Esophagus squamous epithelium (tissue), 5 donors: ENCODE measurements at places on chromosomes 7 and 10.

DNA sequence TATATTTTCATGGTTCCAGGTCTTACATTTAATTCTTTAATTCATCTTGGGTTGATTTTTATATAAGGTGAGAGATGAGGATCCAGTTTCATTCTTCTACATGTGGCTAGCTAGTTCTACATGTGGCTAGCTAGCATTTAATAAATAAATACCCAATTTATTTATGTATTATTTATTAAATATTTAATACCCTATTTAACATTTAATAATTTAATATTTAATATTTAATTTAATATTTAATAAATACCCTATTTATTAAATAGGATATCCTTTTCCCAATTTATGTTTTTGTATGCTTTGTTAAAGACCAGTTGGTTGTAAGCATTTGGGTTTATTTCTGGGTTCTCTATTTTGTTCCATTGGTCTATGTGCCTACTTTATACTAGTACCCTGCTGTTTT, 111.0 kb upstream of the PCLO start:
- no peaks in the 10 kb centered on the region for H3K36me3 ChIP-seq
- DNase-seq = no peak
- no peak overlapping the region for H3K4me3 ChIP-seq
- no peak overlapping the region for H3K27ac ChIP-seq

DNA sequence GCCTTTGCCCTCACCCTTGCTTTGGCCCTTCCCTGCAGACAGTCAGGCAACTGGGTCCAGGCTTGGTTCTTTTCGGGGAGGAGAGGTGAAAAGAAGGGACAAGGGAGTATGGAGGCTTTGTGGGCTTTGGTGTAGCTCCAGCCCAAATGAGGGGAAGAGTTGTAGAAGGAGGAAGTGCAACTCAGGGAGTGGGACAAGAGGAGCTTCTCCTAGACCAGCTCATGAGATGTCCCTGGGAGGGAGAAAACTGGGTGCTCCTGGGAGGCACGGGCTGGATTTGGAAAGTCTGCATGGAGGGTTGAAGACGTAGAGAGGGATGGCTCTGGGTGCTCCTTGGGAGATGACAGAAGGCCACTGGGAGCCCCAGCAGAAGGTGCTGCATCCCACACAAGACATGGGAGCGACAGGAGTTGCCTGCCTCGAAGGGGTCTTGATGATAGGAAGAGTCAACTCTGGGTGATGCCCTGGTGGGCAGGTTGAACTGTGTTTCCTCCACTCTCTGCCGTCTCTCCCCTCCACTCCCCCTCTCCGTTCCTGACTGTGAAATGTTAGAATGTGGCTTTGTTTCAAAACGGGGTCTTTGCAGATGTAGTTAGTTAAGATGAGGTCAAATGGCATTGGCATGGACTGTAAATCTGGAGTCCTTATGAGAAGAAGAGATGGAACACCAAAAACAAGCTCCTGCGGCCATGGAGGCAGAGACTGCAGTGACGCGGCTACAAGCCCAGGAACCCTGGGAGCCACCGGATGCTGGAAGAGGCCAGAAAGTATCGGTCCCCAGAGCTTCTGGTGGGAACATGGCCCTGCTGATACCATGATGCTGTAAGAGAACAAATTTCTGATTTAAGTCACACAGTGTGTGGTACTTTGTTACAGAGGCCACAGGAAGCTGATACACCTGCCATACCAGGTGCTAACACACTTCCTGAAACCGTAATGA, 298.5 kb downstream of the GLRX3 start:
- H3K27ac ChIP-seq = no peak overlapping the region
- H3K4me1 ChIP-seq = no peaks in the 10 kb centered on the region
- no peaks in the 10 kb centered on the region for H3K27me3 ChIP-seq
- no peak for DNase-seq
- H3K4me3 ChIP-seq = no peak overlapping the region

DNA sequence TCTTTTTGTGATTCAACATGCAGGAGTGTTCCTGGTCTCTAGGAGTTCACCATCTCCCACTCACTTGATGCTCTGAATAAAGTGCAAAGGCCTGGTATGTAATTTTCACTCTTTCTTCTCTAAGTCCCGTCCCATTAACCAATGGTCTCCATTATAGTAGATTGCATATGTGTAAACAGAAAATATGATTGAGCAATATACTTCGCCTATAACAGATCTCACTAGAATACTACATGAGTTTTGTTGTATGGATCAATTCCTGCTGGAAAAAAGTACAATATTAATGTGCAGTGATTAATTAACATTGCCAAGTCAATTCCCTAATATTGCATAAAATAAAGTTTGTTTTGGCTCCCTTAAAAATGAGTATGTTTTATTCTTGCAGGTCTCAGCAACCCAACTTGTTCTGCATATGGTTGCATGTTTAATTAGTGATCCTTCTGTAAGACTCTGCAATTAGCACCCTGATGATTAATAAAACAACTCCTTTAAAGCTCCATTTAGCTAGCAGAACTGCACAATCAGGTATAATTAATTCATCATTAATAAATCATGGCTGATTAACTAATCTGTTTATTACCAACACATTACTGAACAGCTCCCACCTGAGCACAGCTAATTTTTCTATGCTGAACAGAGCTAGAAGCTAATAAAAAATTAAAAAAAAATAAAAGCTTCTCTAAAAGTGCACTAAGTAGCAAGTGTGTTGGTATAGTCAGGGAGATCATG, 37.8 kb upstream of the ATOH7 start:
- H3K27me3 ChIP-seq = no peaks in the 10 kb centered on the region
- H3K4me3 ChIP-seq = no peak overlapping the region
- no peak for DNase-seq
- H3K4me1 ChIP-seq = no peaks in the 10 kb centered on the region
- H3K36me3 ChIP-seq = no peaks in the 10 kb centered on the region

GRCh38 chr7:110867771-110868170, 223.2 kb upstream of the LRRN3 start:
- no peak overlapping the region for H3K27ac ChIP-seq
- H3K27me3 ChIP-seq = no peaks in the 10 kb centered on the region
- DNase-seq = no peak
- peaks cover 4% of the 10 kb centered on the region for H3K4me1 ChIP-seq
- H3K36me3 ChIP-seq = no peaks in the 10 kb centered on the region
- H3K4me3 ChIP-seq = no peak overlapping the region

GRCh38 chr7:28178599-28178998, 2.0 kb downstream of the JAZF1 start:
- H3K4me3 ChIP-seq = peak overlapping the region; percentile 82
- H3K4me1 ChIP-seq = peaks cover 6% of the 10 kb centered on the region
- peak overlapping the region; percentile 88 for H3K27ac ChIP-seq
- no peak for DNase-seq
- H3K36me3 ChIP-seq = no peaks in the 10 kb centered on the region
- no peaks in the 10 kb centered on the region for H3K27me3 ChIP-seq

- no peak for DNase-seq
- H3K36me3 ChIP-seq = no peaks in the 10 kb centered on the region
- H3K27me3 ChIP-seq = peaks cover 19% of the 10 kb centered on the region
- no peaks in the 10 kb centered on the region for H3K4me1 ChIP-seq
- no peak overlapping the region for H3K4me3 ChIP-seq
- no peak overlapping the region for H3K27ac ChIP-seq
Measured at GRCh38 chr7:45140827-45141226, 16.8 kb upstream of the RAMP3 start.

DNA sequence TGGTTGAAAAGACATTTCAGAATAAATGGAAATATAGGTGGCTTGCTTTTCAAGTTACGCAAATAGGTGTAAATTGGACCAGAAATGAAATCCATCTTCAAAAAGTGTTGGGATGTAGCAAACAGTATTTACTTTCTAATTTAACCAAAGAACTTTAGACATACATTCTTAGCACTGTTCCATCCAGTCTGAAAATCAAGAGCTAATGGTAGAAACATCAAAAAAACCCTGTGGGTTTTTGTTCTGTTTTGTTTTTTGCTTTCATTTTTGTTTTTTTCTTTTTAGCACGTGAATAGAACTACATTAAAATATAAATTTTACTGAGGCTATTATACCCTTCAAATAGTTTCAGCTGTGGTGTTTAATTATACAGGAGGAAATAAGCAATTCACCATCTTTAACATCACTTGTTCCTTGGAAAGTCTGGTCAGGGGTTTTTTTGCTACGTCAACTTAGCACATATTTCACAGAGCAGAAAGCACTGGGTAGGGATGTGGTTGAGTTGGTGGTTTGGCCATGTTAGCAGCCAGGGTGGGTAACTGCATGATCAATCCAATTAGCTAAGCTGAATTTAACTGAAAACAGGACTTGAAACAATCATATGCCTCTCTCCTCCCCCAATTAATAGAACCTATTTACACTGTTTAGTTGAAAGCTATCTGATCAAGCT, 275.4 kb upstream of the PFKP start:
- no peak overlapping the region for H3K4me3 ChIP-seq
- H3K36me3 ChIP-seq = no peaks in the 10 kb centered on the region
- H3K27me3 ChIP-seq = no peaks in the 10 kb centered on the region
- H3K27ac ChIP-seq = no peak overlapping the region
- DNase-seq = no peak

DNA sequence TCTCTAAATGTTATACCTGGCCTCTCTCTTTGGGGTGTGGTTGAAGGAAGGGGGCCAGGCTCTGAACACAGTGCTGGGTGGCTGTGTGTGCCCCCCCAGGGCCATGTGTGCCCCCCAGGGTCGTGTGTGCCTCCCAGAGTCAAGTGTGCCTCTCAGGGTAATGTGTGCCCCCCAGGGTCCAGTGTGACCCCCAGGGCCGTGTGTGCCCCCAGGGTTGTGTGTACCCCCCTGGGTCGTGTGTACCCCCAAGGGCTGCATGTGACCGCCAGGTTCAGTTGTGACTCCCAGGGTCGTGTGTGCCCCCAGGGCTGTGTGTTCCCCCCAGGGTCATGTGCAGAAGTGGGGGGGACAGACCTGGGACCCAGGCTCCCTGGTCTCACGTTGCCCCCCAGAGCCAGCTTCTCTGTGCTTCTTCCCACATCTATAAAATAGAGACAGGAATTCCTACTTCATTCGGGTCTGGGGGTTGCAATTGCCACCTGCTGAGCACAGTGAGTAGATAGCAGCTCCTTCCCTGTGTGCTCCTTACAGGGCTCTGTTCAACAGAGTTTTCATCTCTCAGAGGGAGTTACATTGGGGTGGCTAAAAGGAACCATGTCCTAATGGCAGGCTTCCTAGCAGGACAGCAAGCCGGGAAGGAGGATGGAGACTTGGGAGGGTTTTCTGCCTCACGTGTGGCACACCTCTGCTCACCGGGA, 40.7 kb upstream of the AQP1 start:
- no peak for DNase-seq
- H3K4me3 ChIP-seq = no peak overlapping the region
- peak overlapping the region; percentile 56 for H3K27ac ChIP-seq
- no peaks in the 10 kb centered on the region for H3K27me3 ChIP-seq
- H3K4me1 ChIP-seq = no peaks in the 10 kb centered on the region

GRCh38 chr7:156472267-156472666, 168.3 kb upstream of the RNF32 start:
- H3K27ac ChIP-seq = no peak overlapping the region
- no peaks in the 10 kb centered on the region for H3K36me3 ChIP-seq
- no peaks in the 10 kb centered on the region for H3K4me1 ChIP-seq
- DNase-seq = no peak

DNA sequence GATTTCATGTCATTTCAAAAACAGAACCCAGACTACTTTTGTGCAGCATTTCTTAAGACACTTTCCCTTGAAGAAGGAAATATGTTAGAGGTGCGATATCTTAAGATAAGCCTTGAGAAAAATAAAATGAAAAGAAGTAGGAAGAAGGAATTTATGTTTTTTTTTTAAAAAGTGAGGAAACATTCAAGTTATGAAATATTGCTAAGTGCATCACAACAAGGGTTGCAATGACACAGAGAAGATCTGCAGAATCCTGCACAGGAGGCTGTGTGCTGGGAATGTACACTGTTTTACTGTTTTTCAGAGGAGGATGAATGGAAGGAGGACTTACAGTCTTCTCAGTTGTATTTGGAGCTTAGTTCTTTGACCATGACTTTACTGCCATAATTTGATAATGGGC, 79.8 kb upstream of the NME8 start:
- no peaks in the 10 kb centered on the region for H3K36me3 ChIP-seq
- H3K4me3 ChIP-seq = no peak overlapping the region
- no peaks in the 10 kb centered on the region for H3K4me1 ChIP-seq
- H3K27me3 ChIP-seq = no peaks in the 10 kb centered on the region

GRCh38 chr7:101614098-101614938, 14.8 kb downstream of the MYL10 start:
- no peak for DNase-seq
- no peaks in the 10 kb centered on the region for H3K36me3 ChIP-seq
- H3K4me1 ChIP-seq = no peaks in the 10 kb centered on the region

DNA sequence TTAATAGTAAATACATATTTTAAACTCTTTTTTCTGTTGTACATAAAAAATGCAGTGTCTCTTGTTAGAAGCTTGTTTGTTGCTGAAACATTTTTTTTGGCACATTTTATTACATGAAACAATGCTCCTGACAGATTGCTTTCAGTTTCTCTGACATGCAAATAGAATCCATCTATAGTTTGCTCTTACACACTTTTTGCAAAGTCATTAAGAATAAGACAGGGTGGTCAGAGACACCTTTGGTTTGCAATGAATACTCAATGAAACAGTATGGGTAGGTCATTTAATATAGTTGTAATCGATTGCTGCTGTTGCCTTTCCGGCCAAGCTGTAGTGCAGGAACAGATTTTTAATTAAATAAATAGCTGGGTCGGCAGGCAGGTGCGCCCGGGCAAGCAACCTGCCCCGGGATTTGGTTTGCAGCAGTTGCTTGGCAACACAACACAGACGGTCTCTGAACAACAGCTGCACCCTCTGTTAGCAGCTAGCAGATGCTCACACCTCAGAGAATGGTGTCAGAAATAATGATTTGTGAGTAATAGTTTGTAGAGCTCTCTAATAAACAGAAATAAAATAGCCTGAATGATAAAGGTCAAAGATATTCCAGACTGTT, 115.7 kb upstream of the CACNA2D1 start:
- no peak for DNase-seq
- no peaks in the 10 kb centered on the region for H3K36me3 ChIP-seq
- no peak overlapping the region for H3K4me3 ChIP-seq
- no peak overlapping the region for H3K27ac ChIP-seq
- H3K27me3 ChIP-seq = no peaks in the 10 kb centered on the region
- H3K4me1 ChIP-seq = no peaks in the 10 kb centered on the region

GRCh38 chr10:114487815-114488536, 83.7 kb upstream of the AFAP1L2 start:
- peaks cover 85% of the 10 kb centered on the region for H3K36me3 ChIP-seq
- no peak overlapping the region for H3K4me3 ChIP-seq
- no peaks in the 10 kb centered on the region for H3K27me3 ChIP-seq
- H3K4me1 ChIP-seq = peaks cover 12% of the 10 kb centered on the region
- H3K27ac ChIP-seq = no peak overlapping the region

- no peaks in the 10 kb centered on the region for H3K27me3 ChIP-seq
- H3K27ac ChIP-seq = no peak overlapping the region
Measured at GRCh38 chr10:96122824-96123223, 7.3 kb upstream of the ZNF518A start.

DNA sequence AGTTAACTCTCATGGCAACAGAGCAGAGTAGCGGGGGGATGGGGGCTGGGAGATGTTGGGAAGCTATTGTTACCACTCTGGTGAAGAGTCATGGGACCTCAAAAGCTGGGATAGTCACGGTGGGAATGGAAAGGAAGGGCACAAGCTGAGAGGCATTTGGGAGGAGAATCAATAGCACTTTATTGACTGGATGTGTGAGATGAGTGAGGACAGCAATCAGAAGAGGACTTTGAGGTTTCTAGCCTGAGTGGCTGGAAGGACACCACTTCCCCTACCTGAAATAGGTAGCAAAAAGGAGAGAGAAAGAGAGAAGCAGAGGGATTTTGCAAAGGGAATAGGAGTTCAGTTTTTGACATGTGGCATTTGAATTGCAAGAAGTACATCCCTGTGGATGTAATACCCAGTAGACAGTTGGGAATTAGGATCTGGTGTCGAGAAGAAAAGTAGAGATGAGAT, 27.2 kb downstream of the SCD start:
- H3K36me3 ChIP-seq = no peaks in the 10 kb centered on the region
- peak overlapping the region; percentile 45 for H3K4me3 ChIP-seq
- peaks cover 28% of the 10 kb centered on the region for H3K4me1 ChIP-seq
